ENCODE measurements at places on chromosomes 3 and 15.
A peak's percentile ranks its signal among the peaks of the same experiment; 100 is the strongest.

GRCh38 chr3:124775877-124776276, 45.6 kb downstream of the UMPS start:
- DNase-seq, result peak; percentile 29

DNA sequence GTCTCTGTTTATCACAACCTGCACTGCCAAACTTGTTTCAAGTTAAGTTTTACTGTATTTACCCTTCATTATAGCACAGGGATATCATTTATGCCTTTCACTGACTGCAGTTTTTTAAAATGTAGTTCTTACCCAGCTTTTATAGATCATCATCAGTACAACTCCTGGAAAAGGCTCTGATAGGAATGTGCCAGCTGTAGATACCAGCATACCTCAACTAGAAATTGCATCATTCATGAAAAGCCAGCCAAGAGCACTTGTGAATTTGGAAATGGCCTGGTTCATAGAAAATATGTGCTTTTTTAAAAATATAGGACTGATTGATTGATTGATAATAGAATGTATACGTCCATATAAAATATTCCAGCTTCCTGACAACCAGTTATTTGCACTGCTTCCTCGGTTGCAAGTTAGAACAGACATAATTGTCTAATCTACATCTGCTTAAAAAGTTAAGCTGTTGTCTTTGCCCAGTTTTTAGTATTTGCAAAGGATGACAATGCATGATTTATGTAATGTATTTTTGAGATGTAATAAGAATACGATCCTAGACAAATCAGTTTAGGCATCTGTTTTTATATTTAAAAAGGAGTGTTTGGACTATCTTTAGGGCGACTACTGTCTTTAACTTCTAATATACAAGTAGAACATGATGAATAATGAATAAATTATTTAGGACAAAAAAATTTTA, 58.5 kb downstream of the DCUN1D1 start:
- no peak for DNase-seq

GRCh38 chr3:5583920-5584319, 396.4 kb downstream of the EDEM1 start:
- DNase-seq, result no peak

- no peak for DNase-seq
Measured at GRCh38 chr15:31465083-31465955, 138.7 kb downstream of the KLF13 start.

DNA sequence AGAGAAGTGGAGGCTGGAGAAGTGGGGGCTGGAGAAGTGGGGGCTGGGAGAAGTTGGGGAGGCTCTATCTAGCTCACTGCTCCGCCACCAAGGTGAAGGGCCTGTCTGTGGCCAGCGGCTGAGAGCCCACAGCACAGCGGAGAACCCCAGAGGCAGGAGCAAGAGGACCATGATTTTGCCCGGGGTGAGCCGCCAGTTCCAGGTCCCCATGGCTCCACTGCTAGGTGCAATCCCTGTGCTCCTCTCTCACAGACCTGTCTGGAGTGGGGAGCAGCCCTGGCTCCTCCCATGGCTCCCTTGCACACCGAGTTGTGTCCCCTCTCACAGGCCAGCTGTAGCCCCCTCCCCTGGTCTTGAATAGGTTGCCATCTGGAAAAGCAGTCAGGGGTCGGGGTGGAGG, 4.7 kb upstream of the NRROS start:
- DNase-seq, result no peak

DNA sequence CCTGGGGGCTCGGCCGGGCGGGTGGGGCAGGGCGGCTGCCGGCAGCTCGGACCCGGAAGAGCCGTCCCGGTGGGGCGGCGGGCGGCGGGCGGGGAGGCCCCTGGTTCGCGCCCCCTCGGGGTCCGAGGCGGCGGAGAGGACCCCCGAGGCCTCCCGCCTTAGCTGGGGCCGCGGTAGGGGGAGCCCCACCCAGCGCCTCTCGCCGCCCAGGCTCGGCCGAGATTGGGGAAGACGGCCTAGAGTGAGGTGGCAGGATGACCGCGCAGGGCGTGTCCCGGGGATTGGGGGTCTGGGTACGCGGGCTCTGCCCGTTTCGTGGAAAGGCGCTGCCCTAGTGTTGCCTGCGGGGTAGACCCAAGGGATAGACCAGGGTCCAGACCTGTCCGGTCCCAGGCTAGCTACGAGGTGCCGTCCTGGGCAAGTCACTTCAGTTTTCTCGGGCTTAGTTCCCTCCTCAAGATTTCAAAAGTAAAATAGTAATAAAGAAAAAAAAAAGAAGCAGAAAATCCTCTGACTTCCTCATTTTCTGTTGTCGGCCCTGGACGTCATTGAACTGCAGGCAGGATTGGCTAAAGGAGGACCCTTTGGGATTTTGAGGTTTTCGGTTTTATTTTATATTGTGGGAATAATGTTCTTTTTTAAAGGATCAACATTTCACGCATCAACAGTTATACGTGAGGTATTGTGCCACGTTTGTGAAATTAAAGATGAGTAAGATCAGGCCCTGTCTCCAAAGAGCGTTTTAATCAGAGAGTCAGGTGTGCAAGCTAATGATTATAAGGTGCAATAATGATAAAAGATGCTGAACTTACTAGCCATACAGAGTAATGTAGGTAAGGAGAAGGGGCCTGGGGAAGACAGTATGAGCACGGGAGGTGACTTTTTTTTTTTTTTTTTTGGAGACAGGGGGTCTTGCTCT, 679 bp downstream of the IQGAP1 start:
- DNase-seq, result no peak

- DNase-seq, result no peak
Measured at GRCh38 chr15:85381850-85382751, 1.7 kb downstream of the AKAP13 start.

GRCh38 chr3:176714034-176714433, 483.2 kb downstream of the TBL1XR1 start:
- DNase-seq, result no peak

DNA sequence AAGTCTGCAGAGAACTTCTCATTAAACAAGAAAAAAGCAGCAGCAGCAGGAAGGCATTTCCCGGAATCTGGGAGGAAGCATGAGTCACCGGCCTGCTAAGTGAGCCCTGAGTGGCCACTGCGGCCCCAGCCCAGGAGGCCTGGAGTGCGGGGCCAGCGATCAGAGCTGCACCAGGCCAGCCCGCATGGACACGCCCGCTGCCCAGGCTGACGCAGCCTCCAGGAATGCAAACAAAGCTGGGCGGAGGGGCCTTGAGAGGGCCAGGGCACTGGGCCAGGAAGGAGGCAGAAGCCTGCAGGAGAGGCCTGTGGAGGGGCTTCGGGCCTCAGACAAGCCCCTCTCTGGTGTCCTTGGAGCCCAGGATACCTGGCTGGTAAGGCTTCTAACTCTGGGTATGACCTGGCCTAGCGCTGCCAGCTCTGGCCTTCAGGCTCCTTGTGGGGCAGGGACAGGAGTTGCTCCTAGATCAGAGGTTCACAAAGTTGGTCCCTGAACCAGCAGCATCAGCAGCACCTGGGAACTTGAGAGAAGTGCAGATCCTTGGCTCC, 101.2 kb downstream of the SMAD6 start:
- no peak for DNase-seq
